SW480 (cell line): ENCODE measurements at places on chromosomes 13 and 19.

GRCh38 chr19:40741527-40742390 is 8.5 kb downstream of the ACTMAP start:
- no peak for DNase-seq

GRCh38 chr19:1062387-1063029 is 4.5 kb upstream of the ARHGAP45 start:
- no peak for DNase-seq

- peak; percentile 92 for DNase-seq
Observed at GRCh38 chr19:40465025-40465556, 454 bp downstream of the BLVRB start.

- DNase-seq = no peak
Observed at GRCh38 chr13:59587030-59587429, 576.7 kb downstream of the DIAPH3 start.

- DNase-seq = peak; percentile 84
Observed at GRCh38 chr19:38736036-38736412, 8.2 kb downstream of the CAPN12 start.

DNA sequence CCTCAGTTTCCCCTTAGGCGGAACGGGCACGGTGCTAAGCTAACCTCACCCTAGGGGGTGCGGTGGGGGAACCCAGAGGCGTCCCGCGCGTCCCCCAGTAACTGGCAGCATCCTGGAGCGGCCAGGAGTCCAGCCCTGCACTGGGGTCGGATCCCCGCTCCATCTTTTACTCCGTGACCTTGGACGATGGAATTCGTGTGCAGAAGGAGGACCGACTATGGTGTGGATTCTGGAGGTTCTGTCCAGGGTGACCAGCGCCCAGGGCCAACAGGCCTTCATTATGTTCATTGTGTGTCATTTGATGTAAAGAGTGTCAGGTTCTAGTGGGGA is 630 bp downstream of the SPPL2B start:
- DNase-seq = no peak
